ENCODE measurements at places on chromosomes 3 and 15.

- peak; percentile 56 for DNase-seq
Observed at GRCh38 chr3:186783731-186784515, 546 bp downstream of the EIF4A2 start.

- no peak for DNase-seq
Observed at GRCh38 chr15:91393186-91393585, 293.1 kb downstream of the SV2B start.

DNA sequence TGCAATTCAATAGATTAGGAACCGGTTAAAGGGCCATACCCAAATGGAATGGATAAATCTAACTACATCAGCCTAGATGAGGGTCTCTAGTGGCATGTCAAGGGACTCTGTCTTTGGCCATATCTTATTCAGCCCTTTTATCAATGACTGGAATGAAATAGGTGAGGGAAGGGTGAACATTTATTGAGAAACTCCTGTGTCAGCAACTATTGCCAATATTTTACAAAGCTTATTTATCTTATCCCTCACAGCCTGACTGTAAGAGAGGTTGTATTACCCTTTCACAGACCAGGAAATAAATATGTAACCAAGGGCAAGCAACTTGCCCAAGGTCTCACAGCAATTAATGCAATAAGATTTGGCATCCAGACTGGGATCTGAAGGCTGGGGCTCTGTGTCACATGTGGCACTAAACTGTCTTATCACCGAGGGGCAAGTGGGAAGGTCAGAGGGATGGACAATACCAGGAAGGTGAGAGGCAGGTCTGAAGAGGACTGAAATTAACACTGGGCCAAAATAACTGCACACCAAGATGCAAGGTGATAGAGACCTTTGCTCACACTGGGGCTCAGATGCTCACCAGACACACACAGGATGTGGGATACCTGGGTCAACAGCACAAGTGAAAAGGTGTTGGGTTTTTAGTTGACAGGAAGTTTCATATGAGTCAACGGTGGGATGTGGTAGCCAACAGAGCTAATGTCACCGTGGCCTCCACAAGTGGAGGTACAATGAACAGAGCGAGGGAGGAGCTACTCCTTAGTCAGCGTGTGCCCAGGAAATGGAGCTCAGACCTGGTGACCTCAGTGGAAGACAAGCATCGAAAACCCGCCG is 261.3 kb downstream of the RPLP1 start:
- DNase-seq: no peak

DNA sequence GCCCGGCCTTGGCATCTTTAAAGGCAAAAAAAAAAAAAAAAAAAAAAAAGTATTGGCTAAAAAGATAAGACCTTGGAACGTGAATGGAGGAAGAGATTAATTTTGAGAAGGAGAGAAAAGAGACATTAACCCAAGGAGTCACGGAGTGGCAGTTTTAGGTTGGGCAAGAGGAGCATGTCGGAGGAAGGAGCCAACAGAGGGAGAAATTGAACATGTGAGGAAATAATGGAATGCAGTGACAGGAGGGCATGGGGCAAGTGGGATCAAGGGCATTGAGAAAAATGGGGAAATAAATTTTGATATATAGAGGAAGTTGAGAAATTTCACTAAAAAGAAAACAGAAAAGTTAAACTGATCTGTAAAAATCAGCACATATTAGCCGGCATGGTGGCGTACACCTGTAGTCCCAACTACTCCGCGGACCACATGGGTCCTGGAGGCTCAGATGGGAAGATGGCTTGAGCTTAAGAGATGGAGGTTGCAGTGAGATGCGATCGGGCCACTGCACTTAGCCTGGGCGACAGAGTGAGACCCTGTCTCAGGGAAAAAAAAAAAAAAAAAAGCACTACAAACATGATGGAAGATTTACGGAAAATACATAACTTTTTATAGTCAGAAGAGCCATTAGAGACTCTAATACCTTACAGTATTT is 1.2 kb downstream of the HAUS2 start:
- no peak for DNase-seq

GRCh38 chr3:26068890-26069289 is 279.0 kb downstream of the OXSM start:
- DNase-seq: no peak

- DNase-seq: no peak
Observed at GRCh38 chr3:13209634-13209997, 136.4 kb upstream of the IQSEC1 start.

DNA sequence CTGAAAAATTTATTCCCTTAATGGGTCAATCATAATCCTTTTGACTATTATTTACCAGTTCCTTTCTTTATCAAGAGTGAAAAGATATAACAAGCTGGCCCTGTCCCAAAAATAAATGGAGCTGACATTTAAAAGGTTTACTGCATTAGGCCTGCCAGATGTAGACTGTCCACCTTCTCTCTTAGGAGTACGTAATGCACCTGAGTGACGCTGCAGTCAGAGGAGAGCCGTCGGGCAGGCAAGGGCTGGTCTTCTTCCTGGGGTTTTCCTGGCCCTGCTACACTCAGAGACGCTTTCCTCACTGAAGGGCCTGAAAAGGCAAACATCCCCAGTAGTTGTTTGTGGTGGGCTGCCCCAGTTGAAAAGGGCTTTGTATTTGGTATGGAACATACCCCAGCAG is 27.6 kb downstream of the NEK4 start:
- DNase-seq: no peak

- DNase-seq: no peak
Observed at GRCh38 chr3:8147711-8148110, 353.9 kb upstream of the LMCD1 start.

DNA sequence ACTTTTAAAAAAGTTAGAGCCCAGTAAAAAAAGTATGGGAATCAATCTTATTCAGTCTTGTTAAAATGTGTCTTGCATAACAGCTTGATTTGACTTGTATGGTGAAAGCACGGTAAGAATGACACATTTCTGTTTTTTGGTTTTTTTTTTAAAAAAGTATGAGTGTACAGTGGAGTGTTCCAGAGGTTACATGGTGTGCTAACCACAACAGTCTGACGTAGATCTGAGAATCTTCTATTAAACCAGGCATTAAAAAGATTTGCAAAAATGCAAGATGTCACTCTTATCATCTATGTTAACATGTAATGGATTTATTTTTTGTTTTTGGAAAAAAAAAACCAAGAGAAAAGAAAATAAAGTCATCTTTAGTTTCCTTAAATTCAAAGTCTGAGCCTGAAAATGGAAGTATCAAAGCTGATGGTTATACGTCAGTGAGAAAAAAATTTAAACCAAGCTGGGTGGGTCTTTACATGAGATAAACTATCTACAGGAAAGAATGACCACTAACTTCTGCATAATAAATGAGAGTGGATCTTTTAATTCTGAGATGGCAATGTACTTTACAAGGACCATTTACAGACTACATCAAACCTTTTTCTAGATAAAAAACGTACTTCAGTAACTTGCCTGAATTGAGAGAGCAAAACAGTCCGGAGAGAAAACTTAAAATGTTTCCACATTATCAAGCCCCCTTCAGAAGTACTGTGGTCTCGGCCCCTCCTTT is 1.6 kb downstream of the GABPB1 start:
- DNase-seq: peak; percentile 80

GRCh38 chr3:60775985-60776384 is 475.3 kb downstream of the FHIT start:
- DNase-seq: no peak

GRCh38 chr3:109175411-109175810 is 38.9 kb downstream of the C3orf85 start:
- DNase-seq: no peak
